Central memory CD4-positive, alpha-beta T cell (primary cell): ENCODE measurements at places on chromosomes 3 and 15.

GRCh38 chr3:42711491-42712343 is 9.1 kb upstream of the HHATL start:
- no peak for DNase-seq

DNA sequence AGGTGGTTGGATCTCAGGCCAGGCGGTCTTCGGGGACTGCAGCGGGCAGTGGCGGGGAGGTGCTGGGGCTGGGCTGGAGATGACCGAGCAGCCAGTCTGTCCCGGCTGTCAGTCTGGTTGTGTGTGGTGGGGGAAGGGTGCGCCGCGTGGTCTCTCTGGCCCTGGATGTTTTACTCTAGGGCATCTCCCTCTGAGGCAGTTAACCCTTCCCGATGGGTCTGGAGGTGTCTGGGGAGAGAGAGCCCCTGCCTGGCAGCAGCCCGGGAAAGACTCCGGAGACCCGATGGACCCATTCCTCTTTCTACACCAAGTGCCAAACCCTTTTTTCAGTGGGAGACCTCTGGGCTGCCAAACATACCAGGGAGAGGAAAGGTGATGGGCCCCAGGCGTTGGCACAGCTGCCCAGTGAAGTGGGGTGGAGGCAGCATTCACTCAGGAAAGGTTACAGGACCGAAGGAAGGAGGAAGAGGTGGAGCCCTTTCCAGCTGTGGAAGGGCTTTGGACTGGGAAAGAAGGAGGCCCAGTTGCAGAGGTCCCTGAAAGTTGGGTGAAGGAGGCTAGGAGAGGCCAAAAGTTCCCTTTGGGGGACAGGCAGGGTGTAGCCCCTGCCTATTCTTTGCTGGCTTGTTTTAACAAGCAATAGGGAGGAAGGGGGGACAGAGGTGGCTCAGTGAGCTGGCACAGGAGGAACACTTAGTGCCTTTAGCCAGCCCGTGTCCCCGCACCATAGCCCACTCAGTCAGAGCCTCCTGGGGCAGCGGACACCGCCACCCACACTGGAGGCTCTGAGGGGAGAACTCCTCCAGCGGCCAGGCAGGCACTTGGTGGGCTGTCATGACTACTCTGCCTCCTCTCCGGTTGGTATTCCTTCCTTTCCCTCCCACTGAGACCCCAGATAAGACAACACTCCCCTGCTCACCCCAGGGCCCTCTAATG is 2.7 kb upstream of the BAHD1 start:
- DNase-seq, result no peak

GRCh38 chr3:85476891-85477495 is 518.2 kb downstream of the CADM2 start:
- no peak for DNase-seq

GRCh38 chr3:195097331-195098255 is 173.4 kb downstream of the XXYLT1 start:
- DNase-seq, result no peak

DNA sequence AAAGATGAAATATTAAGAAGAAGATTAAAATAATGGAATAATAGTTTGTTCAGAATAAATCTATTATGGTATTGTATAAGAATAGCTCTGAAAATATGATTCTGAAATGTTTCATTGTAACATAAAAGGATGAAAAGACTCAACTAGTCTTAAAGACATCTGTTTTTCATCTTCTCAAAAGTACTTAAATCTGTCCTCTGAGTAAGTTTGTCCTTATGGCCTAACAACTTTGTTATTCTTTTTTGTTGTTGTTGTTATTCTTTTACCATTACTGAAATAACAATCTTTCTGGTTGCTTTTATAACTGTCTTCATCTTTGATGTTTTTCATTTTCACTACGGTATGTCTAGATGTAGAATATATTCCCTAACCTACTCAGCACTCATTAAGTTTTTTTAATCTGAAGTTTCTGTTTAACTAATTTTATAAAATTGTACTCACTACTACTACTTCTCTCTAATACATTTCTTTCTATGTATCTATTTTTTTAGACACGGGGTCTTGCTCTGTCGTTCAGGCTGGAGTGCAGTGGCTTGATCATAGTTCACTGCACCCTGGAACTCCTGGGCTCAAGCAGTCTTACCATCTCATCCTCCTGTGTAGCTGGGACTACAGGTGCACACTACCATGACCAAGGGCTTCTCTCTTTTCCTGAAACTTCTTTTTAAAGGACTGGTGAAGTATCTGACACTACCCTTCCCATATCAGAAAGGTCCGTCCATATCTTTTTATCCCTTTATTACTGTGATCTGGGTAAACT is 240.7 kb downstream of the PCCB start:
- DNase-seq, result no peak

DNA sequence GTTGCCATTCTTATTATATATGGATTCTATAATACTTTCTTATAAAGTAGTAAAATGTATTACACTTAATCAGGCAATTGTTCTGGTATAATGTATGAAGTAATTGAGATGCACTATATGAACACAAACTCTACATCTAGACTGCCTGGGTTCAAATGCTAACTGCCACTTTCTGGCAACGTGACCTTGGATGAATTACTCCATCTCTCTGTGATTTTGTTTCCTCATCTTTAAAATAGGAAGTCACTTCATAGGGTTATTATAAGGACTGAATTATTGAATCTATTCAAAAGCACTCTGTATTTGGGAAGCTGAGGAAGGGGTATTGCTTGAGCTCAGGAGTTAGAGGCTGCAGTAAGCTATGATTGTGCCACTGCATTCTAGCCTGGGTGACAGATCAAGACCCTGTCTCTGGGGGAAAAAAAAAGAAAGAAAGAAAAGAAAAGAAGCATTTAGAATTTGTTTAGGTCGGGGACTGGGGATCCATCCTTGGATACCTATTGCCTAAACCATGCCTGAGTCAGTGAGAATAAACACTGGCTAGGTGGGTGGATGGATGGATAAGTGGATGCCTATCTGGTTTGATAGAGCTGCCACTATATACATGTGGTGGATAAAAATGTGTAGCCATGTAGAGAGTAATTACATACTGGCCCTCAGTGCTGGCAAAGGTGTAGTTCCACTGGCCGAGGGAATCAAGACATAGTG is 2.5 kb downstream of the TM4SF1 start:
- no peak for DNase-seq

DNA sequence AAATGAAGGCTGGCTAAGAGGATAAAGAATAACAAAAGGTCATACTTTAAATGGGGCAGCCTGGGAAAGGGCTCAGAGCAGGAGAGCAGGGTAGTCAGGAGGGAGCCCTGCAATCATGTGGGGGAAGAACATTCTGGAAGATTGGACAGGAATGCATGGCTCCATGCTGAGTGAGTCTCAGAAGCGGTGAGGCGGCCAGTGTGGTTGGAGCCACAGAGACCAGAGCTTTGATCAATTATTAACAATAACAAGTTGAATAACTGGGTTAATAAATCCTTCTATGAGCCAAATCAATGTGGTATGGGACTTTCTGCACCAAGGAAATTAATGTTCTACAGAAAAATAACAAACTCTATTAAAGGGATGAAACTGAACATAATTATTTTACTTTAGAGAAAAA is 57.9 kb upstream of the DCUN1D1 start:
- DNase-seq, result no peak

DNA sequence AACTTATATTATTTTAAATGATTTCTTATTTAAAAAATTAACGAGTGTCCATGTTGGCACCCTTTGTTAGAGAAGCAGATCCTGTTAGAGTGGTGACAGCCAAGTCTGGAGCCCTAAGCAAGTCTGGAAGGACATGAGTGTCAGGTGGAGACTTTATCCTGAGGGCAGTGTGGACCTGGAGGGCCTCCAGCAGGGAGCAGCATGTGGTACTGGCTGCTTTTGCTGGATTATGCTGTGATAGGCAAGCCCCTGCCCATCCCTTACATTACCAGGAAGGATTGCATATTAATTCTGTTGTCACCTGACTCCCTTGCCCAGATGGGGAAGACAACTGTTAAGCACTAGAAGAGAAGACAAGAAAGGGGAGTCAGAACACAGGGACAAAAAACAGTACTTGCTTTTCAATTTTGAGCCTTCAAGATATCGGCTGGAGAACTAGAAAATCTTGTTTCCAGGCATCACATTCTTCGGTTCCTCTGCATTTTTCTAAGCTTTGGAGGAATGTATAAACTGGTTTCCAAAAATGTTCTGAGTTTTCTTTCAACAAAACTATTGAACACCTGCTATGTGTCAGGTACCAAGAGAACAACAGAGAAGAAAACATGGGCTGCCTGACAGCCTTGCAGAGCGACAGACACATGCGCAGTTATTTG is 22.7 kb downstream of the ZNF860 start:
- no peak for DNase-seq

GRCh38 chr3:101950985-101951733 is 101.8 kb downstream of the NFKBIZ start:
- no peak for DNase-seq

DNA sequence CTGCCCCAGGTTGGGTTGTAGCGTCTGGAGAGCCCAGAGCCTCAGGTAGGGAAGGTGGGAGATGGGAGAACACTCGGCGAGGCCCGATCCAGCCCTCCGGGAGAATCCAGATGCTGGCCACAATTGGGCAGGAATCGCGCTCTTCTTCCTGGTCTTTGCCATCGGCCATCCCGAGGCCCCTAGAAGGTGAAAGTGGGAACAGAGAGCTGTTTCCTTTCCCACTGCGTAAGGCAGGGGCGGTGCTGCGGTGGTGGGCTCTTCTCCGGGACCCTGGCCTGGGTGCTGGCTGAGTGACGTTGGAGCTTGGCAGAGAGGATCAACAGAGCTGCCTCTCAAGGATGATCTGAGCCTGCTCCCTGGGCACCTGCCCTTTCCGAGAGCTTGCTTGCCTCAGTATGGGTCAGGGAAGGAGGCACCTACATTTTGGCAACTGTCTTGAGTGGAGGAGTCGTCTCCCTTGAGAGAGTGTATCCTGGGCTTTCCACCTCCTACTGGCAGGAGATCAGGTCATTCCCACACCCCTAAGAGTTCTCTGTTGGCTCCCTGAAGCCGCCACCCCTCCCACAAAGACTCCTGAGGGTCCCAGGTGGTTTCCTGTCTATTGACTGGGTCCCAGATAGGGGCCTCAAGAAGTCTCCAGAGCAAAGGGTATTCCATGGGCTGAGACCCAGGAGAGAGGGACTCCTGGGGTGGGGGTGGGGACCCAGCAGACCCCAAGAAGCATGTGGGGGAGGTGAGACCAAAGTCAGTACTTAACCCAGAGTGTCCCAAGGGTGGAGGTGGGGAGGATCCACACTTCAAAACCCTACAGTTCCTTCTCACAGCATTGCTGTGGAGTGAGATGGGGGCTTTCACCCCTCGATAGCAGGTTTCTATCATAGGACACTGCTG is 1.6 kb downstream of the C15orf39 start:
- no peak for DNase-seq

- DNase-seq, result no peak
These were observed 95.6 kb upstream of the THRB start for GRCh38 chr3:24589931-24590880.

DNA sequence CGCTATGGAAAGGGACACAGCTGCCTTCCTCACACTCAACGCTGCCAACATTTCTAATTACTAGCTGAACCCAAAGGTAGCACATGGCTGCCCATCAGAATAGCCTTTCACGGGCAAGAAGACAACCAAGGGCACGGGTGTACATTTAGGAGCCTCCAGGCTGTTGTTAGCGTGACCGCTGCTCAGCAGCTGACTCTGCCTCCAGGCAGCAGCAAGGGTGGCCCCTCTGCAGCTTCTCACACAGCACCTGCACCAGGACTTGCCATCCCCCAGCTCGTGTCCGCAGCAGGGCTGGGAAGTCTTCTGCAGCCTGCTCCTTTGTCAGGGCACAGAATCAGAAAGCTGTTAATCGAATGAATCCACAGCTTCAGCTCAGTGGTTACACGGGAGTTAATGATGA is 146.8 kb downstream of the ADAMTS17 start:
- DNase-seq, result no peak

- DNase-seq, result no peak
These were observed 5.0 kb upstream of the CCR2 start for GRCh38 chr3:46348823-46349482.

- no peak for DNase-seq
These were observed 8.5 kb upstream of the PLXND1 start for GRCh38 chr3:129614927-129615363.

DNA sequence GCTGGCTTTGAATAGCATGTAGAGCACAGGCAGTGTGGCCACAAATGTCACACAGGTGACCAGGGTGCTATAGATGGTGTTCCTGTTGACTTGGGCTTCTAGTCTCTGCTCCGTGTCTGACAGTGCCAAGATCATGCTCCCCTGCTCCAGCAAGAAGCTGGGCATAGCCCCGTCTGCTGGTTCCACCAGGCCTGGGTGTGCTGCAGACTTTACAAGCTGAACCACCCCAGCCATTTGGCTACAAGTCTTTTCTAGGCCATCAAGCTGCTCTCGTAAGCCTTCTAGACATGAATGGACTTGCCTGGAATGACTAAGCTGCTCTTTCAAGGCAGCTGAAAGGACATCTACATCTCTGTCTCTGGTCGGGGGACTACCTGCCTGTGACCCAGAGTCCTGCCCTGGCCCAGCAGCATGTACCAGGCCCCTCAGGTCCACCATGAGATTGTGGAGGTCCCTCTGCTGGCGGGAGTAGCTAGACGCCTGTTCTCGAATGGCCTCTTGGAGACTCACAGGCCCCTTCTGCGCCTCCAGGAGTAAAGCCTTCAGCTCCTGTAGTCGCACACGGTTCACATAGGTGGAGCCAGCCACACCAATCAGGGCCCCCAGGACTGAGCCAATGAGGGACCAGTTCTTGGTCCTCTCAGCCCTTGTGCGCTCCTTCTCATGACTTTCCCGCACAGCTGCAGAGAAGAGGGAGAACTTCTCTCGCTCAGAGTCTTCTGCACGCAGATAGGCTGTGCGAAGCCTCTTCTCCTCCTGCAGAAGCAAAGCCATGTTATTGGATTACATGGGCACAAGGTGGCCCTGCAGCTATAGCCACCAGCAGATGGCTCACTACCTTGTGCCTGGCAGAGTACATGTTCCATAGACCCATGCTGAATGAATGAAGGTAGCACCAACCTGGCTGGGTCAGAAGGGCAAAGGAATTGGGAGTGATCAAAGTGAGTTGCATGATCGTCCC is 2.8 kb upstream of the PLXNB1 start:
- DNase-seq, result no peak

GRCh38 chr15:92121047-92121446 is 267.5 kb downstream of the SLCO3A1 start:
- no peak for DNase-seq

DNA sequence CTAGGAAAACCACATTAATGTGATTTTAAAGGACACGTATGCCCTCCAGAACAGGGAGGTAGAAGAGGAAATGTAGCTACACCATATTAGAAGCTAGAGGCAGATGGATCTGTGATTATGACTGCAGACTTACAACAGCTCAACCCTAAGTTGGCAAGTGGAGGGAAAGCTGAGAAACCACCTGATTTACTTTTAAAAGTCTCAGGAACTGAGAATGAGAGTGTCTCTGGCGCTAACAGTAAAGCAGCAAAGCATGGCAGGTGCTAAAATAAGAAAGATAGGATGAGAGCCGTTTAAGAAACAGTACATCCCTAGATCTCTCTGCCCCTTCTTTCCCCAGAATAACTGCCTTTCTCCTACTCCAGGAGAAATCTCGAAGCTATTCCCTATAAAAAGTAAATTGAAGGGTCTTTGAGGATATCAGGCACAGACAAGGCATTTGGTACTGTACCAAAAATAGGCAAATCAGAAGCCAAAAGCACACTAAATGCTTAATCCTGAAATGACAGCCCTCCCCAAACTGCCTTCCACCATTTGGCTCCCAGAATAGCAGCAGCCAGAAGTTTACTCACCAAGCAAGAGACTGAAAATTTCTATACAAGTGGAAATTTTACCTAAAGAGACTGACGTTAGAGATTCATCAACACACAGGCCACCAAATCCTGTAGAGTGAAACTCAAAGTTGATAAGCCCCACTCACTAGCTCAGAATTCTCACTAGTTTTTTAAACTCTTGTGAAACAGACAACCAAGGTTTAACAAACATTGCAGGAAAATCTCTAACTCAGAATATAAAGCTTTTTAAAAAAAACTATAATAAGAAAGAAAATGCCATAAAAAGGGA is 34.3 kb upstream of the PARP14 start:
- no peak for DNase-seq
